Activated naive CD4-positive, alpha-beta T cell (primary cell): ENCODE measurements at places on chromosomes 5 and 9.

DNA sequence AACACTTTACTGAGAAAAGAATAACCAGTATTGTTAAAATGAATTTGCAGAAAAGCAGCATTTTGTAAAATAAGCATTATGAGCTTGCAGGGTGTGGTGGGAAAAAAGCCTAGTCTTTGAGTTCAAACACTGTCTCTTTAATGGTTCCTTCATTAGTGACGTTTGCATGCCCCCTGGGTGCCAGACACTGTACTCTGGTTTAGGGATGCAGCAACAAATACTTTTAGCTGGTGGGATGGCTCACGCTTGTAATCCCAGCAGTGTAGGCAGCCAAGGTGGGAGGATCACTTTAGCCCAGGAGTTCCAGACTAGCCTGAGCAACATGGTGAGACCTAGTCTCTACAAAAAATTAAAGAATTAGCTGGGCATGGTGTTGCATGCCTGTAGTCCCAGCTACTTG is 62.3 kb downstream of the MAST4 start:
- no peak for DNase-seq

DNA sequence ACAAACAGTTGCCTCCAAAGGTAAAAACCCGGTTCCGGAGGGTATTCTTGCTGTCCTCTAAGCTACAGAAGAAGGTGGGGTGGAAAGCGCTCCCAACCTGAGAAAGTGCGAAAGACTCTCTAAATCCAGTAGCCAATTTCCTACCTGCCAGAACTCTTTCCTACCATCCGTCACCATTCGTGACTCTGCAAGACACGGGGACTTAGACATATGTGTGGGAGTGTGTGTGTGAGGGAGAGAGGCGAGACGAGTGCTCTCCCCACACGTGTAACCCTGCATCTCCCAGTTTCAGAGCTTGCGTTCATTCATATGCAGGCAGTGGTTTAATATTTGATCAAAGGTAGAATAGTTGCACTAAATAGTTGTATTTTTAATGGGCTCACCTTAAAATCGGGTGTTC is 473 bp upstream of the GABRA1 start:
- no peak for DNase-seq

DNA sequence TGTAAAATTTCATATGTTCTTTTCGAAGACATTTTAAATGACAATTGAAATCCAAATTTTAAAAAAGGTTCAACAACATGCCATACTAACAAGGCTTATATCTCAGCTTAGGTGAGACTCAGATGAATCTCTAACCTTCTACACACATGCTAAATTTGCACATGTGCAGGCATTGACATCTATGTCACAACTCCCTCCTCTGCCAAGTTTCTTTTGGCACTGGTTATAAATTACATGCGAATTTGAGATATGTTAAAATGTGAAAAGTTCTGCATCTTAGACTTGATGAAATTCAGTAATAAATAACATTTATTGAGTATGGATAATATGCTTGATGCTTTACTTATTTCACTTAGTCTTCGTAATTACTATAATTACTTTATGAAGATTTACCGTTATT is 234.3 kb downstream of the TLE4 start:
- no peak for DNase-seq

DNA sequence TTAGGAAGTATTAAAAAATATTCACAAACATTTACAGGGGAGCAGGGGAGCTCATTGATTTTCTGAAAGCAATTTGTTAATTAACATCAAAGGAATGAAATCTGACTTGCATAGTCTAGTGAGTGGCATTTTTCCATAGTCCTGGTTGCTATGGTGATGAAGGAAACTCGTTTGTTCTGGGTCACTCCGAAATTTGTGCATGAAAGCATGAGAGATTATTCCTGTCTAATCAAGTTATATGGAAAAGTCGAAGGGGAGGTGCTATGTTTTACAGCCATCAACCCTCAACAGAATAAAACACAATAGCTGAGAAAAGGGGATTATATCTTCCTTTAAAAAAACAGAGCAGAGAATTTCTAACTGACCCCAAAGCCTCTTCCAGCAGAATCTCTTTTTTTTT is 1495.7 kb upstream of the WWC1 start:
- no peak for DNase-seq

DNA sequence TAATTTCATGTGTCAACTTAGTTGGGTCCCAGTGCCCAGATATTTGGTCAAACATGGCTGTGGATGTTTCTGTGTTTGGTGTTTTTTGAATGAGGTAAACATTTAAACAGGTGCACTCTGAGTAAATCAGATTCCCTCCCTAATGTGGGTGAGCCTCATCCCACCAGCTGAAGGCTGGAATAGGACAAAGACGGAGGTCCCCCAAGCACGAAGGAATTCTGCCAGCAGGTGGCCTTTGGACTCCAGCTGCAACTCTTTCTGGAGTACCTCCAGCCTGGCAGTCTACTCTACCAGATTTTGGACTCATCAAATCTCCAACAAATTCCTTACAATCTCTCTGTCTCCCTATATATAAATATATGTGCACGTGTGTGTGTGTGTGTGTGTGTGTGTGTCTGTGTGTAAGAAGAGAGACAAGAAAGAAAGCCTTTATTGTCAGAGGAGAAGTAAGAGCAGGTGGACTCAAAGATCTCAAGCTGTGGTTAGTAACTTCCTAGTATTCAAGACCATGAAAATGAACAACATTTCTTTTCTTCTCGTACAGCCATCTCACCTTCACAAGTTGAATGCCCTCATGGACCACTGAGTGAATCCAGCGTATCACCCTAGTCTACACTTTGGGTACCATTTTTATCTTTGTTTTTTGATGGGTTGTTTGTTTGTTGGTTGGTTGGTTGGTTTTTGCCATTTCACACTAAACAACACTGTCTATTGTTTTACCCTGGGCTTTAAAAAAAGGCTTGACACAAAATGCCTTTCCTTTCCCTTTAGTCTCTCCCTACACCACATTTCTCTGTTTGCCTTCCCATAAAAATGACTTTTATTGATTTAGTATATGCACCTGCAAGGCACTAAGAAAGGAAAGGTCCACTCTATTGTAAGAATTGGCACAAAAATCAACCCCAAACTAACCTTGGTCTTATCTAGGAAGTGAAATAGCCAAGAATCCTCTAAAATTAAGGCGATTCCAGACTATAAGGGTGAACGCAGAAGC is 118.7 kb downstream of the TENT4A start:
- no peak for DNase-seq

- no peak for DNase-seq
These were observed 69.2 kb upstream of the PPP1R26 start for GRCh38 chr9:135410421-135410820.

GRCh38 chr5:1335540-1336095 is 9.3 kb downstream of the CLPTM1L start:
- DNase-seq: no peak

DNA sequence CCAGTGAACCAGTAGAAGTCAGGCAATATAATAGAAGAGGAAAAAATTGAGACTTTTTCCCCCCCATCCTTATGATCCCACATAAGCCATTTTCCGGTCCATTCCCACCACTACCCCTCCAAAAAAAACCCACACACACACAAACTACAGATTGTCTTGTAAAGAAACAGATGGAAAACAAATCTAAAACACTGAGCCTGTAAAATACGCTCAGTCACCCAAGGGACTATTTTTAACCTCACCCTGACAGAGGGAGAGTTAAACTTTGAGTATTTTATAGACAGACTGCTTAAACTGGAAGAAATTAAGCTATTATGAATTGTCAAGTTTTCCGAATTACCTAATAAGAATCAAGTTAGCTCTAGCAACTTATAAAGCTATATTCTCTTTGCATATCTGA is 471.8 kb upstream of the C9orf72 start:
- no peak for DNase-seq

- DNase-seq: no peak
These were observed 50.2 kb downstream of the FAM114A2 start for GRCh38 chr5:153988510-153988909.

DNA sequence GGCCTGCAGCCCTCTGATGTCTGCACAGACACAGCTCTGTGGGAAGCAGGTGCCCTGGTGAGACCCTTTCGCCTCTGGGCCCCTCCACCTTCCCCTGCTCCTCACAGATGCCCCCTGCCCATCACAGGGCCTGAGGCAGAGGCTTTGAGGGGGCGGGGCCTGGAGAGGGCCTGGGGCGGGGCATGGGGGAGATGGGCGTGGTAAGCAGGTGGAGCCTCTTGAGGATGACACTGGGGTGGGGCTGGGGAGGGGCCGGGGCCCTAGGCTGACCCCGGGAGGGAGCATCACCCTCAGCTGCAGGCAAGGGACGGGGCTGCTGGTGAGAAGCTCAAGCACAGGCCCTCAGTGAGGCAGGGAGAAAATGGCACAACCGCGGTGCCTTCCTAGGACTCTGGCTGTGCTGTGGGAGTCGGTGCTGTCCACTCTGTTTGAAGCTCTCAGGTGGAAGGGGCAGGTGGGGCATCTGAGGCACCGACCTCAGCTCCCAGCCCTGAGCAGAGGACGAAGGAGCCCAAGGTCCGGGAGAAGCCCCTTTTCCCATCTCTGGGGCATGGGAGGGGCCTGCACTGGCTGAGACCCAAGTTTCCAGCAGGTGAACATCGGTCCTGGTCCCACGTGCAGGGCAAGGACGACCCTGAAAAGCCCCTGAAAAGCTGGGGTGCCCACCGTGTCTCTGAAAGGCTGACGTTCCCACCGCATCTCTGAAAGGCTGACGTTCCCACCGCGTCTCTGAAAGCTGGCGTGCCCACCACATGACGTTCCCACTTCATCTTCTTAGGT is 17.5 kb upstream of the SLC9A3 start:
- DNase-seq: no peak

DNA sequence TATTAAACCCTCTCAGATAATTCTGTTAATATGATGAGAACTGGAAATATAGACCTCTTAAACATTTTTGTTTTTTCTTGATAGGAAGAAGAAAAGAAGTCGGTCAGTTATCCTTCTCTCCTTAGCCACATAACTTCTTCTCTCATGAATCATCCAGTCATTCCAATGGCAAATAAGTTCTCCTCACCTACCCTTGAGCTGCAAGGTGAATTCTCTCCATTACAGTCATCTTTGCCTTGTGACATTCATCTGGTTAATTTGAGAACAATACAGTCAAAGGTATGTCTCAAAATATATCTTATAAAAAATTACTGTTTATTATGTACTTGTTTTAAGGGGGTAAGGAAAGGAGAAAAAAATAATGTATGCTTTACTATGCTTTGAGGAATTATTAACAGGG is 165.3 kb downstream of the MAN2A1 start:
- no peak for DNase-seq

GRCh38 chr9:126862104-126862761 is 1.8 kb downstream of the ZBTB34 start:
- DNase-seq: no peak

- no peak for DNase-seq
These were observed 105.5 kb upstream of the KLF4 start for GRCh38 chr9:107594908-107595530.

DNA sequence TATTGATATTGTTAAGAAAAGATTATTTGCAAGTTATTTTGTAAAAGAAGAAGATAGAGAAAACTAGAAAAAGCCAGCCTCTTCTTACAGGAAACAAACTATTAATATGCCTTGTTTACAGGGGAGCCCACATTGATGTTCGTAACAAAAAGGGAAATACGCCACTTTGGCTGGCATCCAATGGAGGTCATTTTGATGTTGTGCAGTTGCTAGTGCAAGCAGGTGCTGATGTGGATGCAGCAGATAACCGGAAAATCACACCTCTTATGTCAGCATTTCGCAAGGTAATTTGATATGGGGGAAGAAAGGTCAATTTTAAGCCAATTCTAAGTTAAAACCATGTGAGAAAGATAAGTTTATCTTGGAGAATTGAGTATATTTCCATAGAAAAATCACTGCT is 37.6 kb upstream of the EIF4EBP3 start:
- DNase-seq: no peak

DNA sequence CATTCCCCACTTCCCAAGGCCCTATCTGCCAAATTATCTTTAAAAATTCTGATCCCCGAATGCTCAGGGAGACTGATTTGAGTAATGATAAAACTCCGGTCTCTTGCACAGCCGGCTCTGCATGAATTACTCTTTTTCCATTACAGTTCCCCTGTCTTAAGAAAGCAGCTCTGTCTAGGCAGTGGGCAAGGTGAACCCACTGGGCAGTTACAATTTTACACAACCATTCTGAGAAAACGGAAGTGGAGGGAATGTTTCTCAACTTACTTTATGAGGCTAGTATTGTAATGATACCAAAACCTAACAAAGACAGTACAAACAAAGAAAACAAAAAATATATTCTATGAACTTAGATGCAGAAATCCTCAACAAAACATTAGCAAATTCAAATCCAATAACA is 100.0 kb downstream of the MCTP1 start:
- DNase-seq: no peak

- no peak for DNase-seq
These were observed 566.2 kb downstream of the BNC2 start for GRCh38 chr9:16304301-16304700.

- no peak for DNase-seq
These were observed 3.1 kb downstream of the ZER1 start for GRCh38 chr9:128768606-128769005.

DNA sequence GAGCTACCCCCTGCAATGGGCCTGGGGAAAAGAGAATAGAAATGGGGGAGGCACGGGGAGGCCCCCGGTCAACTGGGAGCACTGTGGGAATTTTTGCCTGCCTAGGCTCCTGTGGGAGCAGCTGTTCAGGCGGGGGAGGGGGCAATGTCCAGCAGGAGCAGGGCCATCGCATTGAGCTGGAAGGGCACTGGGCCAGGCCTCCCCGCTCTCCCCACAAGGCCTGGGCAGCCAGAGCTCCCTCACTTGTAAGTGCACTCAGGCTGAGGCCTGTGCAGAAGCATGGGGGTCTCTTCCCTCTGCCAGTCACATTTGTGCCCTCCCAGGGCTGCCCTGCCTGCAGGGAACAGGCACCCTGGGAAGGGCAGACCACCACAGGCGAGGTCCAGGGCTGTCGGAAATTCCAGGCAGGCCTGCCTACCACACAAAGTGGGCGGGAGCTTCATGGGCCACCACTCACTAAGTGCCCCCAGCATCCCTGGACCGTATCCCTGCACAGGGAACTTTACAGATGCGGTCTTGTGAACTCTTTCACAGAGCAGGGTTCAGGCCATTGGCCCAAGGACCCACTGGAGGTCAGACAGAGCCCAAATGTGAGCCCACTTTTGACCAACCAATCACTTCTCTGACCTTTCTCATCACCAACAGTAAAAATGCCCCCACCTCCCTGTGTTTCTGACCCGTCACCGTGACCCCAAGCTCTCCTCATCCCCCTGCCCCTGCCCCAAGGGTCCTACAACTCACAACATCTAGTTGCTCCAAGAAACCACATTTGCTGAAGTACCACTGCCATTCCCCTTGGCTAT is 1.0 kb upstream of the CFAP157 start:
- no peak for DNase-seq
